ENCODE measurements at places on chromosomes 7 and 10.

- DNase-seq: no peak
Observed at GRCh38 chr7:135917721-135918120, 59.4 kb downstream of the MTPN start.

- DNase-seq: peak; percentile 71
Observed at GRCh38 chr7:31074120-31074383, 21.9 kb downstream of the ADCYAP1R1 start.

GRCh38 chr7:49523870-49524269, 249.6 kb upstream of the VWC2 start:
- DNase-seq: peak; percentile 1

- DNase-seq: no peak
Observed at GRCh38 chr7:101744588-101744987, 72.8 kb upstream of the CUX1 start.
